ENCODE measurements at places on chromosomes 2 and 18. TPM values are rescaled to one million over a fixed set of nuclear protein-coding genes. Genes with fewer than 3 reads are reported as not detected.

KDM3A gene
- 31.7 TPM for total RNA-seq

RAPH1 gene
- 69.8 TPM for total RNA-seq

PIKFYVE gene
- total RNA-seq, result 27.2 TPM

CRIM1 gene
- total RNA-seq, result 618 TPM

NEU2 gene
- not detected for total RNA-seq

FSHR gene
- total RNA-seq, result not detected

CABLES1 gene
- 51.2 TPM for total RNA-seq

AP1S3 gene
- 6.7 TPM for total RNA-seq

GAL3ST2 gene
- not detected for total RNA-seq

CFLAR gene
- 183 TPM for total RNA-seq

TEX44 gene
- not detected for total RNA-seq

MGAT5 gene
- total RNA-seq, result 63.7 TPM

ANKRD62 gene
- total RNA-seq, result not detected

LAPTM4A gene
- total RNA-seq, result 175 TPM

All from glomerular endothelial cell (primary cell).